ENCODE measurements at places on chromosomes 2 and 18.

DNA sequence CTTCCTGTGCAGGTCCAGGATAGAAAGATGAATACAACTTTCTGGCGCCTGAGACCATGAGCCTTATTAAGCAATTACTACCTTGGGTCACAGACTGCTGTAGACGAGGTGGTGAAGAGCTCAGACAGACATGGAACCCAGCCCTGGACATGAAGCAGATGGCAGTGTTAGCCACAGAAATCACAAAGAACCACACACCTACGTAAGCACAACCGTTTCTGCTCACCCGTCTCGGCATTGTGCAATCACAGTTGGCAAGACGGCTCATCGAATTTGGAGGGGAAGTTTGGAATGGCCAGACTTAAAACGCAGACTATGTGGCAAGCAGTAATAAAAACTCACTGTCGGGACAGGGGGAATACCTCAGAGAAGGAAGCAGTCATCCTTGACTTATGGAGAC lies 24.3 kb upstream of the ASPRV1 start:
- DNase-seq: no peak

GRCh38 chr2:65390134-65390533 lies 42.3 kb downstream of the SPRED2 start:
- no peak for DNase-seq

DNA sequence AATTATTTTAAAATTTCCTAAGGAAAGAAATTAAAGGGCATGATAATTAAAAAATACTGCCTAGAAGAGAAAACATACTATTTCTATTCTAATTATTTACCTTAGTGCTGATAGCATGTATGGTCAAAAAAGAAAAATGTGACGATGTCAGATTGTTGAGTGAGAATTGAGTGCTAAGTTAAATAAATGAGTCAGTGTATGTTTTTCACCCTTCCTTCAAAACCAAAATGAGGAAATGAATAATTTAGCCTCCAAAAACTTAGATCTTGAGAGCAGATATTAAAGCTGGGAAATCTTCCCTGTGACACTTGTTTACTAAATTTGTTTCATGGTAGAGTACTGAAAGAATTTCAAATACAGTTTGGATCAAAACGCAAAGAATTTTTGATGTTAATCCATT lies 58.6 kb upstream of the NYAP2 start:
- DNase-seq: no peak

GRCh38 chr2:109611467-109612095 lies 2.2 kb downstream of the SEPTIN10 start:
- DNase-seq: no peak

GRCh38 chr18:3907955-3908354 lies 458.0 kb downstream of the TGIF1 start:
- no peak for DNase-seq

GRCh38 chr2:47016172-47016913 lies 100.7 kb upstream of the MCFD2 start:
- DNase-seq: no peak

GRCh38 chr2:64459575-64459974 lies 5.6 kb downstream of the LGALSL start:
- DNase-seq: no peak

DNA sequence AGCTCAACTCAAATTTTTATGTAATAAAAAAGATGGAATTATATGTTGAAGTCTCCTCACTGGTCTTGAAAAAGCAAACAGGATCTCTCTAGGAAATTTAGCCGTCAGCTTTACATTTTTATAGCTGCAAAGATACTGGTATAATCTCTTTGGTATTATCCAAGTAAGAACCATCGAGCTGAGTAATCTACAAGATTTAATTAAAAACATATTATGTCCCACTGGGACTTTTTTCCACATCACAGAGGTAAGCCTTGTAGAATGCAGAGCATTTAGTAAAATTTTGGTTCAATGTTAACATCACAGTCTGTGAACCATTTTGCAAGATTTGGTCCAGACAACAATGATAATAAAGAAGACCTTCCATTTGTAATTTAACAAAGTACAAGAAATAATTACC lies 162.6 kb upstream of the SLC39A10 start:
- no peak for DNase-seq

DNA sequence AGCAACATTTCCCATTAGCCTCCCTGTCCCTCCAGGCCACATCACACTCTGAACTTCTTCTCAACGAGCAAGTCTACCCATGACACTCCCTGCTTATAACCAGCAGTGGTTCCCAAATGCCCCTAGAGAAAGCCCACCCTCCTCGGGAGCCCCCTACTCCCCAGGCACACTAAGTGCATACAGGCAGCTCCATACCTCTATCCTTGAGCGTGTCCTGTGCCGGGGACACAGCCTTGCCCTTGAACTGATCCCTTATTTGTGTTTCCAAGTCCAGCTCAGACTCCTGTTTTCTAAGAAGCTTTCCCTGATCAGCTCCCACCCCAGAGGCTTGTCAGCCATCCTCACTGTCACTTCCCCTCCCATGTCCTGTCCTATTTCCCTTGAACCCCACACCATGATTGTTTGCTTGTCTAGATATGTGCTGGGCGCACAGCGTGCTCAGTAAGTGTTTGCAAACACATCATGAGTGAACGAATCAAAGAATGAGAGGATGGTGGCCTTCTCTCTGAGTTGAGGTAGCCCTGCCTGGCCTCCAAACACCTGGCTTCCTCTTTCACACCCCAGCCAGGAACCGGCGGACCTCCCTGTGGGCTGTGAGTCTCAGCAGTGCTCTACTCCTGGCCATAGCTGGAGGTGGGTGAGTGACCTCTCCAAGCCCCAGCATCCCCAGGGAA lies 2.1 kb downstream of the TEX51 start:
- DNase-seq: no peak

GRCh38 chr2:127361929-127362885 lies 25.6 kb downstream of the MAP3K2 start:
- no peak for DNase-seq

DNA sequence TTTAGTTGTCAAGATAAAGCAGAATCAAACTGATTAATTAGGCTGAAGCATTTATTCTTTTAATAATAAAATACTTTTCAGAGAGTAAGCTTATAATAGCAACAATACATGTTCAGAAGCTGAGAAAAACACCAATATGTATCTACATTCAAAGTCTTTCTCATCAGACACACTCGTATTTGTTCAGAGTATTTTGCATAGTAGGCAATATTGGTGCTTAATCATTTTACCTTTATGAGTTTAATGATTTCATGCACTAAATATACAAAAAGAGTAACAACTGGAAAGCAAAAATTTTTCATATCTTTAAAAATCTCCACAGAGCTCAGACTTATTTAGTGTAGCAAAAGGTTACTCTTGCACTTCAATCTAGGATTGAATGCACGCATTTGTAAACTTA lies 313.9 kb downstream of the ZEB2 start:
- no peak for DNase-seq

All from NCI-H2081 treated with DMSO at 0.1 percent for 48 hours (cell line).